Tibial nerve (tissue), 4 donors: ENCODE measurements at places on chromosomes 13 and 19.

GRCh38 chr13:47291107-47291656 lies 394.3 kb upstream of the HTR2A start:
- H3K27ac ChIP-seq, result no peak overlapping the region
- no peaks in the 10 kb centered on the region for H3K36me3 ChIP-seq
- no peaks in the 10 kb centered on the region for H3K4me1 ChIP-seq
- no peak for DNase-seq
- H3K4me3 ChIP-seq, result no peak overlapping the region

- DNase-seq, result no peak
- H3K4me1 ChIP-seq, result no peaks in the 10 kb centered on the region
- H3K27me3 ChIP-seq, result no peaks in the 10 kb centered on the region
- H3K4me3 ChIP-seq, result no peak overlapping the region
- no peak overlapping the region for H3K27ac ChIP-seq
These were observed 419.4 kb downstream of the UQCRFS1 start for GRCh38 chr19:28793391-28794168.

DNA sequence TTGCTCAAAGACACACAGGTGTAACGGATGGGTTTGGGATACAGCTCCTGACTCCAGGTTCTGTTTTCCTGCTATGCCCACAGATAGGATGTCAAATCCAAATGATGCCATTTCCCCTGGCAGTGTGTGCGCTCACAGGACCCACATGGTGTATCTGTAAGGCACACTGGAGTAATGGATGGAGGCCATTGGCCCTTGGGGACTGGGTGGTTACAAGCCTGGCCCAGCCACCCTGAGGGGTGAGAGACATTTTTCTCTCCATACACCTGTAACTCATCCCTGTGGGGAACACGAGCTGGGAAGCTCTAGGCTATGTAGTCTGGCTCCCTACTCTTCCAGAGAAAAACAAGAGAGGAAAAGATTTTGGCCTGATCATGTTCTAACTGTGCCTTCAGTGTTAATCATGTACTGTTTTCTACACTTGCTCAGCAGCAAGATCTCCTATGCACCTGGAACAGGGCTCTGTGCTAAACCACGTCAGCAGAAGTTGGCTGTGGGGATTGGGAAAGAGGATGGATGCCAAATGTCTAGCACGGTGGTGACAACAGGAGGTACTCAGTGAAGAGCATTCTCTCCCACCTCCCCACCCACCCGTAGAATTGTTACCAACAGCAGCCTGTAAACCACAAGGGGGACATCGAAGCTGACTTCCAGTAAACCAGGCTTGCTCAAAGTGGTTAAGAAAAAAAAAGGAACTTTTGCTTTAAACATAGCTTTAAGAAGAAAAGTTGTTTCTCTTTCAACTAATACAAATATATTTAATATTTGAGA lies 237.0 kb downstream of the LACC1 start:
- peaks cover 9% of the 10 kb centered on the region for H3K4me1 ChIP-seq
- no peaks in the 10 kb centered on the region for H3K27me3 ChIP-seq
- H3K36me3 ChIP-seq, result no peaks in the 10 kb centered on the region

- no peaks in the 10 kb centered on the region for H3K27me3 ChIP-seq
- H3K4me1 ChIP-seq, result peaks cover 2% of the 10 kb centered on the region
- H3K36me3 ChIP-seq, result no peaks in the 10 kb centered on the region
- no peak overlapping the region for H3K4me3 ChIP-seq
- peak; percentile 45 for DNase-seq
- peak overlapping the region; percentile 93 for H3K27ac ChIP-seq
These were observed 16.6 kb downstream of the ACTN4 start for GRCh38 chr19:38663957-38664502.

- no peaks in the 10 kb centered on the region for H3K27me3 ChIP-seq
- no peaks in the 10 kb centered on the region for H3K4me1 ChIP-seq
- H3K27ac ChIP-seq, result no peak overlapping the region
- H3K36me3 ChIP-seq, result no peaks in the 10 kb centered on the region
These were observed 412.0 kb downstream of the LMO7 start for GRCh38 chr13:76048131-76048530.

DNA sequence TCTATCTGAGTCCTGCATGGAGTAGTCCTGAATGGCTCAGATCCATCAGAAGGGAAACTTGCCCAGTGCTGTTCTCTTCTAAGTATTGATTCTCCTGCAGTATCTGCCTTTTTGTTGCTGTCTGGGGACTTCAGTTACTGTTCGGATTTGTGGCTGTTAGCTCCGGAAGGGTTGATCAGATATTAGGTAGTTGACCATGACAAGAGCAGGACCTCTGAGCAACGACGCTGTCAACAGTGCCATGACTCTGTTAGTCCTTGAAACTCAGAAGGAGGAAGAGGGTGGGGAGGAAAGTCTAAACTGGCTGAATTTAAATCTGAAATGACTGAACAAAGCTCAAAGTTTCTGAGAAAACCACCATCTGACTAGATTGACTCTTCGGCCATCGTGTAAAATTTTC lies 42.2 kb downstream of the CCNE1 start:
- no peaks in the 10 kb centered on the region for H3K36me3 ChIP-seq
- no peak overlapping the region for H3K27ac ChIP-seq
- H3K4me1 ChIP-seq, result no peaks in the 10 kb centered on the region

- no peaks in the 10 kb centered on the region for H3K36me3 ChIP-seq
- no peak overlapping the region for H3K27ac ChIP-seq
- no peak for DNase-seq
- no peaks in the 10 kb centered on the region for H3K4me1 ChIP-seq
These were observed 13.7 kb upstream of the SCEL start for GRCh38 chr13:77521595-77522367.

DNA sequence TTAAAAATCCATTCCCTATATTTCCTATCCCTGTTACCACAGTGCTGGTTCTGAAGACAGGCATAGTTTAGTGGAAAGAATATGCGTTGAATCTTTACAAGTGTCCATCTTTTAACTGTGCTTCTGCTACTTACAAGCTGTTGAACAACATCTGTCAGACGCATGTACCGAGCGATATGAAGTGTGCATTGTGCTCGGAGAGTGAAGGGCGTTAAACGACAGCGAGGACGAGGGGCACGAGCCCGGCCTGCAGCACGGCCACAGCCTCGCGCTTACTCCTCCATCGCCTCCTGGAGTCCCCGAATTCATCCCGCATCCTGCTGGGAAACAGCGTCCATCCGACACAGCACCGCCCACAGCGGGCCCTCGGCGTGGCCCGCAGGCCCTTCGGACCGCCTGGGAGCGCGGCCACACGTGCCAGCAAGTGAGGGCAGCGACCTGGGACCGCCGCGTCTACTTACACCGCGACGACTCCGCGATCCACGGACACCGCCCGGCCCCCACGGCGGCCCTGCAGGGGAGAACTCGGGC lies 514 bp downstream of the PCID2 start:
- H3K4me1 ChIP-seq, result peaks cover 37% of the 10 kb centered on the region
- no peaks in the 10 kb centered on the region for H3K27me3 ChIP-seq
- no peaks in the 10 kb centered on the region for H3K36me3 ChIP-seq
- peak overlapping the region; percentile 99 for H3K27ac ChIP-seq
- DNase-seq, result no peak

GRCh38 chr13:20057214-20057613 lies 98.7 kb downstream of the ZMYM2 start:
- no peaks in the 10 kb centered on the region for H3K36me3 ChIP-seq
- H3K27me3 ChIP-seq, result no peaks in the 10 kb centered on the region
- H3K27ac ChIP-seq, result no peak overlapping the region
- H3K4me3 ChIP-seq, result no peak overlapping the region

- no peak overlapping the region for H3K4me3 ChIP-seq
- no peaks in the 10 kb centered on the region for H3K27me3 ChIP-seq
- no peaks in the 10 kb centered on the region for H3K4me1 ChIP-seq
These were observed 58.4 kb downstream of the SPRYD7 start for GRCh38 chr13:49877629-49878218.

DNA sequence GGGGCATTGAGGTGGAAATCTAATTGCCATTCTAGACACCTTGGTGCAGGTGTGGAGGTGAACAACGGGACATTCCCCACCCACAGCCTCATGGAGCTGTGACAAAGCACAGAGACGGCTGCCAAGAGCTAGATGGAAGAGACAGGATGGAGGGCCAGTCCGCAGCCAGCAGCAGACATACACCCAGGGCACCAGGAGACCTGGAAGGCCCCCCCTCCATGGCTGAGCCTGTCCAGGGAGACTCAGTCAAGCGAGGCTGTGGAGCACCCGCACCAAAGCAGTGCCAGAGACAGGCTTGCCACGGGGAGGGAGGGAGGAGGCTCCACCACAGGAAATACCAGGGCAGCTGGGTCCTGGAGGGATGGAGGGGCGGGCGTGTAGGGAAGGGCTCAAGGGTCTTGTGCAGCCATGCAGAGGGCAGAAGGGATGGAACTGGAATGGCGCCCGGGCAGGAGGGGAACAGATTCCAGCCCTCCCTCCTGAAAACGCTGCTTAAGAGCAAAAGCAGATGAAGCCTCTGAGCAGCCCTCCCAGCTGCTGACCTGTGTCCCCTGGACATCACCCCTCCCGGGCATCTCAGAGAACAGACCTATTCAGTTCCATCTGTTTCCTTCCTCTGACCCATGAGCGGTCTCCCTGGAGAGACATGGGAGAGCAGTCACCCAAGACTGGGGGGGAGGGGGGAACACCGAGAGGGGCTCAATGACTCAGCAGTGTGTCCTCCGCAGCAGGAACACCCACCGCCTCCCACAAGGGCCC lies 14.4 kb downstream of the EPS15L1 start:
- H3K36me3 ChIP-seq, result no peaks in the 10 kb centered on the region
- H3K27me3 ChIP-seq, result no peaks in the 10 kb centered on the region
- H3K4me1 ChIP-seq, result peaks cover 73% of the 10 kb centered on the region
- no peak overlapping the region for H3K4me3 ChIP-seq
- DNase-seq, result no peak

DNA sequence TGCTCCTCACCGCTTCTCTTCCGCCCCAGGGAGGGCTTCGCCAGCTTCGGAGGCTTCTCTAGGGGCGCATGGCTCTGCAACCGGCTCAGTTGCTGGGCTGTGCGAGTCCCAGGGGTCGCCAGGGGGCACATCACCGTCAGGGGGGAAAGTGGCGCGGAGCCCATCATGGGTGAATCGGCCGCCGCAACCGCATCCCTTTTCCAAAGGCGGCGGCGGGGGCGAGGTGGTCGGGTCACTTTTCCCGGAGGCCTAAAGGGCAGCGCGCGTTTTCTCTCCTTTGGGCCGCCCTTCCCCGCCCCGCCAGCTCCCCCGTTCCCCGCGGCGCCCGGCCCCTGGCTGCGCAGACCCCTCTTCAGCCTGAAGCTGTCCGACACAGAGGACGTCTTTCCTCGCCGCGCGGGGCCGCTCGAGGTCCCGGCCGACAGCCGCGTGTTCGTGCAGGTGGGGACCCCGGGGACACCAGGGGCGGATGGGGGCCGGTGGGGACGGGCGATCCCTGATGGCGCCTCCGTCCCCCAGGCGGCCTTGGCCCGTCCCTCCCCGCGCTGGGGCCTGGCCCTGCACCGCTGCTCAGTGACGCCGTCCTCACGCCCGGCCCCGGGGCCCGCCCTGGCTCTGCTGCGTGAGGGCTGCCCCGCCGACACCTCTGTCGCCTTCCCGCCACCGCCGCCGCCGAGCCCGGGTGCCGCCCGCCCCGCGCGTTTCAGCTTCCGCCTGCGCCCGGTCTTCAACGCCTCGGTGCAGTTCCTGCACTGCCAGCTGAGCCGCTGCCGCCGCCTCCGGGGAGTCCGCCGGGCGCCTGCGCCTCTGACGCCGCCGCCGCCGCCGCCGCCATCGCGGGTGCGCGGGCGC lies 1.7 kb downstream of the TGFBR3L start:
- peaks cover 26% of the 10 kb centered on the region for H3K4me1 ChIP-seq
- H3K27me3 ChIP-seq, result peaks cover 48% of the 10 kb centered on the region
- peak overlapping the region; percentile 35 for H3K4me3 ChIP-seq
- H3K36me3 ChIP-seq, result peaks cover 8% of the 10 kb centered on the region
- no peak overlapping the region for H3K27ac ChIP-seq
- DNase-seq, result no peak

DNA sequence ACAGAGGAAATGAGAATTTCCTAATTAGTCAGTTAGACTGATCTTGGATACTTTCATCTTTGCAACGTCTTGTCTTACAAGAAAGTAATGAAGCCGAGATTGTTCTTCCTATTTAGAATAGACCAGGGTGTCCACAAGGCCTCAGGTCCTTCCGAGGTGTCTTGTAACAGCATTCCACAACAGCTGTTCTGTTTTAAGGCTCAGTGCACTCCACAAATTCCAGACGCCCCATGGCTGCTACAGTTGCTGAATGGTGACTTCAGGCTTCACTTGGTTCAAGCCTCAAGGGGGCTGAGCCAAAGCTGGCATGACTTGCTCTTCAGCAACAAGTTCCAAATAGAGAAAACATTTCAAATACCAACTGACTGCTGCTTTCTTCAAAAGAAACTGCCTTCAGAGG lies 143.4 kb downstream of the SHISA2 start:
- H3K27me3 ChIP-seq, result no peaks in the 10 kb centered on the region
- H3K4me1 ChIP-seq, result no peaks in the 10 kb centered on the region
- no peak overlapping the region for H3K4me3 ChIP-seq
- H3K27ac ChIP-seq, result no peak overlapping the region
- DNase-seq, result no peak

- no peaks in the 10 kb centered on the region for H3K36me3 ChIP-seq
- H3K4me3 ChIP-seq, result no peak overlapping the region
- no peaks in the 10 kb centered on the region for H3K4me1 ChIP-seq
- H3K27ac ChIP-seq, result no peak overlapping the region
- DNase-seq, result no peak
These were observed 10.4 kb upstream of the KLK15 start for GRCh38 chr19:50843701-50844221.

DNA sequence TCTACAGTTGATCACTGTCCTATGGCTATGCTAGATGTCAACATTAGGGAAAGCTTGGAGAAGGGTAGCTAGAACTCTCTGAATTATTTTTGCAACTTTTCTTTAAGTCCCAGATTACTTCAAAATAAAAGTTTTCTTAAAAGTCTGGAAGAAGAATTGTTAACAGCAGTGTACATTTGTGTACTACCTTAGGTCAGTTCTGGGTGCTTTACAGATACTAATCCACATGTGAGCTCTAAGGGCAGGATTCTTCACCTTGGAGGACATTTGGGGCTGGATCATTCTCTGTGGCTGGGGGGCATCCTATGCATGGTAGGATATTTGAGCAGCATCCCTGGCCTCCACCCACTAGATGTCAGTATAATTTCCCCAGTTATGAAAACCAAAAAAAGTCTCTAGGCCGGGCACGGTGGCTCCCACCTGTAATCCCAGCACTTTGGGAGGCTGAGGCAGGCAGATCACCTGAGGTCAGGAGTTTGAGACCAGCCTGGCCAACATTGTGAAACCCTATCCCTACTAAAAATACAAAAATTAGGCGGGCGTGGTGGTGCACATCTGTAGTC lies 2.8 kb downstream of the BRME1 start:
- no peak for DNase-seq
- H3K27me3 ChIP-seq, result no peaks in the 10 kb centered on the region
- peaks cover 38% of the 10 kb centered on the region for H3K4me1 ChIP-seq
- no peaks in the 10 kb centered on the region for H3K36me3 ChIP-seq
- H3K4me3 ChIP-seq, result no peak overlapping the region

GRCh38 chr19:15330801-15331418 lies 1.4 kb downstream of the BRD4 start:
- no peaks in the 10 kb centered on the region for H3K27me3 ChIP-seq
- no peaks in the 10 kb centered on the region for H3K4me1 ChIP-seq
- peak overlapping the region; percentile 96 for H3K27ac ChIP-seq
- no peaks in the 10 kb centered on the region for H3K36me3 ChIP-seq

- H3K4me3 ChIP-seq, result no peak overlapping the region
- H3K27me3 ChIP-seq, result no peaks in the 10 kb centered on the region
- no peak for DNase-seq
- no peak overlapping the region for H3K27ac ChIP-seq
- H3K36me3 ChIP-seq, result peaks cover 35% of the 10 kb centered on the region
These were observed 8.2 kb upstream of the UPK1A start for GRCh38 chr19:35657904-35658700.

GRCh38 chr13:27016875-27017274 lies 154.7 kb downstream of the USP12 start:
- H3K27me3 ChIP-seq, result no peaks in the 10 kb centered on the region
- no peaks in the 10 kb centered on the region for H3K4me1 ChIP-seq
- no peaks in the 10 kb centered on the region for H3K36me3 ChIP-seq
- H3K27ac ChIP-seq, result no peak overlapping the region
- H3K4me3 ChIP-seq, result no peak overlapping the region
- DNase-seq, result no peak
